ENCODE measurements at places on chromosomes 4 and X.

DNA sequence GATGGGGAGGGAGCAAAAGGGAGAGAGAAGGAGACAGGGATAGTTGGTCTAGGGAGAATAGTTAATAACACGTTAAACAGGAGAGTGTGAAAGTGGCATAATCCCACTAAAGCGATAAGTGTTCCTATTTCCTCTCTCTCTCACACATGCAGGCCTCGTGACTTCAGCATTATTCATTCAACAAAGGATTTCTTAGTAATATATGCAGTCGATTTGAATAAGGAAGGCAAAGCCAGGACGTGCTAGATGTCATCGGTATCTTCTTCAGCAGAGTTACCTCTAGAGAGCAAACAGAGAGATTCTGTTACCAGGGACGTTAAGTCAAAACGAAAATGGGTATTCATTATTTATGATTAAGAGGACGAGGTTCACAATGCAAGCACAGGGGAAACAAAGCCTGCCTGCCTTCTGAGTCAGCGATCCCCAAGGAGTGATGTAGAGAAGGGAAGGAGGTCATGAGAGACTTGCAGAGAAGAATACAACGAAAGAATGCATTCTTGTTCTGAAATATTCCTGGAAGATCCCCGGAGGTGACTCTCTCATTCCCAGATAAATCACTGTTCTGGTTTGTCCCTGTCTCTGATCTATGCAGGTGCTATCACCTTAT is 1048.4 kb downstream of the NLGN4X start:
- no peak for DNase-seq

DNA sequence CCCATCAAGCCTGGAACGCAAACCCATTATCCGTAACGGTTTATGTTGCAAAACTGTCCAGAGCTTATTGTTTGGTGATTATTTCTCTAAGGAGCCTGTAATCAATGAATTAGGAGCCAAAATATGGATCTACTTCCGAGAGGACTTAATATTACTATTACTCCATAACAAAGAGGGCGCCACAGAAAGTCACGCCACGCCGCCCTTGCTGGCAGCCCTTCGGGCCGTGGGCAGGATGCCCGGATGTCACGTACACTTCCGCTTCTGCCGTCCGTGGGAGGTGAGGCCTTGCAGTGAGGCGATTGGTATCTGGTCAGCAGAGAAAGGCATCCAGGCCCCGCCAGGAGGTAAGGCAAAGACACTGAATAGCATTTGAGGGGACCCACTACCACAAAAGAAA is at the start of gene MAGEB10:
Gene MAGEB10, plus strand, starts transcription at position 301 of the 400 bp plus-strand sequence. CDS start 13,317 bp downstream, outside the sequence.
- DNase-seq = no peak

DNA sequence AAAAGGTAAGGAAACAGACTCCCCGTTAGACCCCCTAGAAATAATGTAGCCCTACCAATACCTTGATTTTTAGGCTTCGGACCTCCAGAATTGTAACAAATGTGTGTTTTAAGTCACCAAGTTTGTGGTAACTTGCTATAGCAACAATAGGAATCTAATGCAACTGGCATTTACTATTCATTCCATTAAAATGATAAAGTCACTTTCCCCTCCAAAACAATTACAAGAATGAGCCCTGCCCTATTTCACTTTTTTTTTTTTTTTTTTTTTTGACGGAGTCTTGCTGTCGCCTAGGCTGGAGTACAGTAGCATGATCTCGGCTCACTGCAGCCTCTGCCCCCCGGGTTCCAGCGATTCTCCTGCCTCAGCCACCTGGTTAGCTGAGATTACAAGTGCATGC is 3.5 kb upstream of the DDX60L start:
- no peak for DNase-seq

DNA sequence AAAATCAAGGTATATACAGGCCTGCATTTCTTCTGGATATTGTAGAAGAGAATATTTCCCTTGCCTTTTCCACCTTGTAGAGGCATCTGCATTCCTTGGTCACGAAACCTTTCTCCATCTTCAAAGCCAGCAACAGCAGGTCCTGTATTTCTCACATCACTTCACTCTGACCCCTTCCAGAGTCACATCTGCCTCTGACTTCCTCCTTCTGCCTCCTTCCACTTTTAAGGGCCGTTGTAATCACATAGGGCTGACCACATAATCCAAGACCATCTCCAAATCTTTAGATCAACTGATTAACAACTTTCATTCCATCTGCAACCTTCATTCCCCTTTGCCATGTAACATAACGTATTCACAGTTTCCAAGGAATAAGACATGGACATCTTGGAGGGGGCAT is 38.3 kb upstream of the NDP start:
- no peak for DNase-seq

GRCh38 chrX:127466211-127466610 is 586.0 kb downstream of the ACTRT1 start:
- no peak for DNase-seq

DNA sequence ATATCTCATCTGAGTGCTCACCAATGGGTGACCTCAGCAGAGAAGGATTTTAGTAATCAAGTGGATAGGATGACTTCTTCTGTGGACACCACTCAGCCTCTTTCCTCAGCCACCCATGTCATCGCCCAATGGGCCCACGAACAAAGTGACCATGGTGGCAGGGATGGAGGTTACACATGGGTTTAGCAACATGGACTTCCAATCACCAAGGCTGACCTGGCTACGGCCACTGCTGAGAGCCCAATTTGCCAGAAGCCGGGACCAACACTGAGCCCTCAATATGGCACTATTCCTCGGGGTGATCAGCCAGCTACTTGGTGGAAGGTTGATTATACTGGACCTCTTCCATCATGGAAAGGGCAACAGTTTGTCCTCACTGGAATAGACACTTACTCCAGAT is 97.4 kb downstream of the LCORL start:
- DNase-seq = no peak

DNA sequence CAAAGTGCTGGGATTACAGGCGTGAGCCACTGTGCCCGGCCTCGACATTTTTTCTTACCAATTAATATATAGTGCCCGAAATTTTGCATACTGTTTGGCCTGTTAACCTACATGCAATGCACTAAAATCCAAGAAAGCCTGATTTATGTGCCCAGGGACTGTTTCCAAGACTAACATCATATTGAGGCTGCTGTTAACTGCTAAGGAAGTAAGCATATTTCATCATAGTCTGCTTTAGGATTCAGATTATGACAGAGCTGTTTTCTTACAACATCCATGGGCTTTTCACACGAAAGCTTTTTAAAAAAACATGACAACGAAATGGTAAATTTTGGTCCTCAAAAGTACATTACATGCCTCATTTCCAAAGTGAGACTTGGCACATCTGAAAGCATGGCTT is 84.4 kb downstream of the STOX2 start:
- DNase-seq = no peak

- DNase-seq = no peak
Observed at GRCh38 chr4:116001291-116001690, 887.9 kb upstream of the NDST4 start.

- no peak for DNase-seq
Observed at GRCh38 chr4:24992968-24993367, 37.8 kb downstream of the LGI2 start.

- no peak for DNase-seq
Observed at GRCh38 chr4:133972586-133972985, 229.0 kb downstream of the PABPC4L start.
